ENCODE measurements at places on chromosomes 6 and 20. TPM values are rescaled to one million over a fixed set of nuclear protein-coding genes. Genes with fewer than 3 reads are reported as not detected.

NCR2 gene
- total RNA-seq = not detected

CALHM4 gene
- 0.18 TPM for total RNA-seq

SRSF6 gene
- 44.4 TPM for total RNA-seq

C20orf144 gene
- 0.09 TPM for total RNA-seq

ZSCAN16 gene
- 12.1 TPM for total RNA-seq

ADTRP gene
- total RNA-seq = 2.7 TPM

NOX3 gene
- not detected for total RNA-seq

OR2J3 gene
- not detected for total RNA-seq

BMP2 gene
- 16.6 TPM for total RNA-seq

LY6G5C gene
- 1.1 TPM for total RNA-seq

BTNL2 gene
- total RNA-seq = not detected

SLC17A2 gene
- not detected for total RNA-seq

TRIM31 gene
- not detected for total RNA-seq

SIM1 gene
- under 0.01 TPM for total RNA-seq

SPAG4 gene
- 23.5 TPM for total RNA-seq

BPIFA1 gene
- total RNA-seq = not detected

BNIP5 gene
- total RNA-seq = not detected

MICB gene
- 15.7 TPM for total RNA-seq

ANKEF1 gene
- 2.4 TPM for total RNA-seq

ZNF512B gene
- 9.9 TPM for total RNA-seq

MOXD1 gene
- total RNA-seq = not detected

FAM217B gene
- total RNA-seq = 2.4 TPM

APCDD1L gene
- 0.09 TPM for total RNA-seq

Data from endothelial cell of coronary artery (primary cell).